ENCODE measurements at places on chromosomes 16 and 17. TPM values are rescaled to one million over a fixed set of nuclear protein-coding genes. Genes with fewer than 3 reads are reported as not detected.

The ASGR1 gene
- total RNA-seq: 1.5 TPM

The CMTM1 gene
- total RNA-seq: 1.8 TPM

The TMEM132E gene
- 0.02 TPM for total RNA-seq

The RPA1 gene
- total RNA-seq: 82.2 TPM

Measured in A549 treated with DMSO at 1 μM for 4 hours (cell line).